ENCODE measurements at places on chromosomes 3 and 15.

GRCh38 chr15:75042730-75043508 is 19.5 kb downstream of the PPCDC start:
- peak; percentile 15 for DNase-seq

GRCh38 chr3:132448216-132448961 is 31.1 kb downstream of the DNAJC13 start:
- no peak for DNase-seq

GRCh38 chr3:56987238-56987895 is 73.1 kb upstream of the SPATA12 start:
- DNase-seq, result no peak

DNA sequence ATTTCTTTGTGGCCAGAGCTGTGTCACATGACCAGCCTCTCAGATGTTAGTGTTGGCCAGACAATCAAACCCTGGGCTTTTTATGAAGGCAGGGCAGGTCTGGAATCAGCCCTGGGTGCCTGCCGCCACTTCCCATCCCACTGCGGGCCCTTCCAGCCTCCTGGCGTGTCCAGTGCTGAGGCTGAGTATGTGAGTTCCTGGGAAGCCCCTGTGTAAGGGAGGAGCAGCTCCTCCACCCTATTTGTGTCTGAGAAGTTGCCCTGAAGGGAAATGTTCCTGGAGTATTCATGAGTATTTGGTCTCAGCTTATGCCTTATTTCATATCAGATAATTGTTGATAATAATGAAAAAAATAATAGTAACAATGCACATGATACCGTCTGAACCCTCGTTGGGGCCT is 190.1 kb downstream of the NSMCE3 start:
- DNase-seq, result no peak

GRCh38 chr15:52086011-52086786 is 26.4 kb downstream of the BCL2L10 start:
- DNase-seq, result no peak

GRCh38 chr3:139326707-139327106 is 17.1 kb upstream of the MRPS22 start:
- no peak for DNase-seq

DNA sequence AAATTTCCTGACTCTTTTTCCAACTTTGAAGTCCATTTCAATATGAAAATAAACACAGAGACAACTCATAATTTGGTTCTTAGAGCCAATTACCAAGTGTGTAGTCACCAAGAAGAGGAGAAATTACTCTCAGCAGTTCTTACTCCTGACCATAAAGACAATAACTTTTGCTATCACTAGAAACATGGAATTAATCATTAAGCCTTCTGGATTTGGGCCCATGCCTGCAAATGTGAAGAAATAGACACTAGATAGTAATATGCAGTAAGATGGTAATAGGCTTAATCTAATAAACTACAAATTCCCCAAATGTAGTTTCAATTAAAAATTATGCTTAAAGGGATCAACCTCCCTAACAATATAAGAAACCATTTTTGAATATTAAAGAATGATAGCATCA is 185.1 kb upstream of the AGTR1 start:
- no peak for DNase-seq

DNA sequence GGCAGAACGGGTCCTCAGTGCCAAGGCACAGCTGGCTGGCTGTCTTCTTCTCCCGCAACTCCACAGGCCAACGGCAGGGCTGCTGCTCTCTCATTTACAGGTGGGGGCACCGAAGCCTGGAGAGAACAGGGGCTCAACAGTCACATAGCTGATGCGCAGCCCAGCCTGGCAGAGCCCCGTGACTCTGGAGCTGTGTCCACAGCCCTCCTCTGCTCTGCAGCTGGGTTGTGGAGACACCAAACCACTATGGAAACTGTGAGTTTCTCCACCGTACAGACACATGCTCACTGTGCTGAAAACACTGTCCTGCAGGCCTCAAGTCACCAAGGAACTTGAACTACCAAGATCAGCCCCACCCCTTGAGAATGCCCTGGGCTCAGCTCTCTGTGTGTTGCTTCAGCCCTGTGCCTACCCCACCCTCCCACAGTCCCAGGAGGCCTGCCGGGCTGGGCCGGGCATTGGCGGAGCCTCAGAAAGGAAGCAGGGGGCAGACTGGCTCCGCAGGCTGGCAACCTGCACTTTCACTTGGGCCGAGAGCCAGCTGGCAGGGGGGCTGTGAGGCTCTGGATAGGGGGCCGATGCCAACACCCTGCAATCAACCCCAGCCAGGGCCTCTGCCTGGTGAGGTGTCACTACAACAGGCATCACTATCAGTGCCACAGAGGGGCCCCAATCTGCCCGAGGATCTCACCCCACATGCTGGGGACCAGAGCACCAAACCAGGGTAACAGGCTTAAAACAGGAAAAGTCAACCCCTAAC is 113.7 kb upstream of the RPL32 start:
- DNase-seq, result no peak

- no peak for DNase-seq
These were observed 32.1 kb upstream of the ALPK3 start for GRCh38 chr15:84785053-84785452.

GRCh38 chr15:63339006-63339766 is 42.5 kb downstream of the CA12 start:
- DNase-seq, result peak; percentile 17

DNA sequence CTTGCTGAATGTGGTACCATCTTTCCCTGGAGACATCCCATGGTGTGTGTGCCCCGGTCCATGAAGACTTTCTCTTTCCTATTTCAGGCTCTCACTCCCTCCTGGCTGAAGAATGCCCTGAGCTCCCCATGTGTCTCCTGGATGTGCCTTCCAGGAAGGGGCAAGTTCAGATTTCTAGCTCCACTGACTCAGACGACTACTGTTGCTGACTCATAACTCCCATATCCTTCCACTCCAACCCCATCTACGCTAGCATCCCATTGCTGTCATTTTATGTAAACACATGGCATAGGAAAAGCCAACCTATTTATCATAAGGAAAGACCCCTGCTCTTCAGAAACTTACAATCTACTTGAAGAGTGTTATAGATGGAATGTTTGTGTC is 95.0 kb downstream of the ADCY5 start:
- DNase-seq, result no peak

GRCh38 chr3:99521551-99521950 is 116.8 kb upstream of the COL8A1 start:
- DNase-seq, result no peak

DNA sequence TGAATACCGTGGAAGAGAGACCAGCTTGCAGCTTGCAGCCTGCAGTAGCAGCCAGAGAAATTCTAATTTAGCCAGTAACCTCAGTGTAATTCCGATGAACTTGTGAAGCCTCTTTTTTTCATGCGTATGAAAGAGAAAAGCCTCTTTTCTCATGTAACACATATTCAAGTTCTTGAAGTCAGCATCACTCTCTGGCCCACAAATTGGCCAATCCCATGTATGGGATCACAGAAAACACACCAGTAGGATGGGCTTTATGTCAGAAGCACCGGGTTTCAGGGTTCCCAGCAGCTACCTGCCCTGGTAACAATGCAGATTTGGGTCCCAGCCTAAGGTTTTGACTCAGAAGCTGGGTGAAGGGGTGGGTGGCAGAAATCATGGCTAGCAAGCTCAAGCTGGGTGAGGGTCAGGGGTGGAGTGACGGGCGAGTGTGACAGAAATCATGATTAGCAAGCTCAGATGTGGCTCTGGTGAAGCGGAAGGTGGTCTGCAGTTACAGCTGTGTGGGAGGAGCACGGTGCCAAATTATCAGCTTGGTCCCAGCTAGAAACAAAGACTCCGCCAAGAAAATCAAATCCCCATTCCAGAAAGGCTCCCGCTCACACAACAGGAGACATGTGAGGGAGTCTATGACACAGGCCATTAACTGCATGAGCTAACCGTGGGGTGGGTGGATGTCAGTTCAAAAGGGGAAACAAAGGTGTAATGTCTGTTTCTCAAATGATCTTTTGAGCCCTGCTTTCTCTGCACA is 86.6 kb downstream of the SNRK start:
- DNase-seq, result no peak

DNA sequence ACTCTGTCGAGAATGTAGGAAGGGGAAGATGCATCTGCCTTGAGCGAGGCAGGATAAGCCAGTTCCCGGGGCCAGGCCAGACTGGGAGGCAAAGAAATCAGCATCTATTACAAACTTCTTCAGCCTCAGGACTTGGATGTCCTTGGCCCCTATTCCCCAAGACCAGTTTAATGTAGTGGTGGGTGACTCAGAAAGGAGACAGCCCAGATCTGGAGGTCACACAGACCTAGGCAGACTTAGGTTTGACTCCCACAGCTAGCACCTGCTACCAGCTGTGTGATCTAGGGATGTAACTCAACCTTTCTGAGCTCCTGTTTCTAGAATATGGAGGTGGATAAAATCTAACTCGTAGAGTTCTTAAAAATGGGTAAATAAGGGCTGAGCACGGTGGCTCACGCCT is 409.5 kb upstream of the PROK2 start:
- no peak for DNase-seq

- DNase-seq, result no peak
These were observed 74.5 kb upstream of the SLC6A1 start for GRCh38 chr3:10918011-10918410.

GRCh38 chr3:109122690-109123089 is 4.8 kb upstream of the MORC1 start:
- no peak for DNase-seq

GRCh38 chr3:141681390-141681780 is 56.7 kb upstream of the RNF7 start:
- DNase-seq, result no peak

DNA sequence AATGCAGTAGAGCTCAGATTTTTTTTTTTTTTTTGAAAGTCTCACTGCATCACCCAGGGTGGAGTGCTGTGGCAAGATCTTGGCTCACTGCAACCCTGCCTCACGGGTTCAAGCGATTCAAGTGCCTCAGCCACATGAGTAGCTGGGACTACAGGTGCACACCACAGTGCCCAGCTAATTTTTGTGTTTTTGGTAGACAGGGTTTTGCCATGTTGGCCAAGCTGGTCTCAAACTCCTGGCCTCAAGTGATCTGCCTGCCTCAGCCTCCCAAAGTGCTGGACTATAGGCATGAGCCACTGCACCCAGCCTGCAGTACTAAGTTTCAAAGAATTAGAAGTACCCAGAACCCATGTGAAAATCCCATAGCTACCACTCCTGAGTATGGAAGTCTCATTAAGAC is 14.5 kb downstream of the TRIM59 start:
- no peak for DNase-seq

DNA sequence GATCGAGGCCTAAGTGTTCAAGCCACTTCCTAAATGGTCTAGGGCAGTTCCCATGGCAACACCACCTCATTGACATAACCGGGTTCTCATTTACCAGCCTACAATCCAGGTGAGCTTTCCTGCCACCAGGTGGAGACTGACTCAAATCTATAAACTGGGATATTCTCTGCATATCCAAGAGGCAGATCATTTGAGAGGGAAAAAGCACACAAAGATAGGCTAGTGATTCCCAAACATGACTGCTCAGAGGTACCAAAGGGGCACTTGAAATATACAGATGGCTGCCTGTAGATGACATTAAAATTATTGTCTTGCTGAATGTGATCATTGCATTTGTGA is 141.3 kb upstream of the PROK2 start:
- DNase-seq, result peak; percentile 29

GRCh38 chr3:79005084-79005483 is 762.7 kb downstream of the ROBO1 start:
- no peak for DNase-seq

GRCh38 chr3:180196658-180197057 is 159.9 kb upstream of the PEX5L start:
- DNase-seq, result no peak

- DNase-seq, result no peak
These were observed 198.0 kb downstream of the SV2B start for GRCh38 chr15:91298101-91298500.

- DNase-seq, result no peak
These were observed 177.9 kb upstream of the DPH6 start for GRCh38 chr15:35723852-35724251.

- DNase-seq, result peak; percentile 38
These were observed at the start of gene SNRK for GRCh38 chr3:43286115-43286840. Gene SNRK, plus strand, starts transcription at chr3:43286540. Its CDS starts 16,664 bp downstream, at chr3:43303204.

- DNase-seq, result no peak
These were observed 24.2 kb upstream of the PIAS1 start for GRCh38 chr15:68029959-68030358.

DNA sequence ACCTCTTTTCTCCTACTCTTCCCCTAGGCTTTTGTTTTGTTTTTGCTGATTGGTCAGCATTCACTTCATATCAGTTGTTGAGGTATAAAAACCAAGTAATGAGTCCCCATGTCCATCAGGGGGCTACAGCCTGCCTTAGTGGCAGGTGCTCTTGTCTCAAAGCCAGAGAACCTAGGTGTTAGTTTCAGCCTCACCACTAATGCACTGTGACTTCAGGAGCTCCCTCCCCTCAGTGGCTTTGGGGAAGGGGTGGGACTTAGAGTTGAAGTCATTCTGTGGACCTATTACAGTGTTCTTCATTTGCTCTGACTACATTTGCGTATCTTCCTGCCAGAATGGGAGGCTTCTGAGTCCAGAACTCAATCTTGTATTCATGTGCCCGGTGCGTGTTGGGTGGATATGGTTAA is 41.6 kb downstream of the NR2C2 start:
- peak; percentile 1 for DNase-seq

GRCh38 chr15:66505430-66505811 is 295 bp downstream of the ZWILCH start:
- DNase-seq, result peak; percentile 68

DNA sequence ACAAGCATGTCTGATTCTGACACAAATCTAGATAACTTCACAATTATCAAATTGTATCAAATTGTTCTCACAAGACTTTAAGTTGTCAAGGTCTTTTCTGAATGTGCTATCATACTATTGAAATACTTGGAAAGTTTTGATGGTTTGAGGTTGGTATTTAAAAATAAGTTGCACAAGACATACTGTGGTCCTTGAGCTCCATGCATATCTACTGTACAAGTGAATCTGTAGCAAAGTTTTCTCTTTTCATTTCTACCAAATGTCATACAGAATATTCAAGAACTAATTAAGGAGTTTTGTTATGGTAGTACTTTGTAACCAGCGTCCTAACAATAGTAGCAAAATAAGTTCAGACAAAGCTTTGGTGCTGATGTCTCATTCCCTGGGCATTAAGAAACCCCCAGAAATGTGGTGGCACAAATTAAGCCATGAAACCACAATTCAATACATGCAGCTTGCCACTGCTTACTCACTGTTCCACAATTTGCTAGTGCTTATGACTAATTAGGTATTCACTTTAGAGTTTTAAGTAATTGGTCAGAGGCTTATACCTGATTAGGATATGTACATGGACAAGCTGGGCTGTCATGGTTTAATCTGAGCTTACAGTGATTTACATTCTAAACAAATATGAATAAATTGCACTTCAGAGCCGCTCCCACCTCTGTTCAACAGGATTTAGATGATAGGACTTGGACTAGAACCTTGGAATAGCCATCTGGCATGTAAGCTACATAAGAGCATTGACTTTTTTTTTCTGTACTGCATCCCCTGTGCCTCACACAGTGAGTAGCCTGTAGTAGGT is 8.8 kb downstream of the TBC1D23 start:
- DNase-seq, result no peak

GRCh38 chr3:161818106-161818505 is 321.5 kb downstream of the OTOL1 start:
- no peak for DNase-seq

DNA sequence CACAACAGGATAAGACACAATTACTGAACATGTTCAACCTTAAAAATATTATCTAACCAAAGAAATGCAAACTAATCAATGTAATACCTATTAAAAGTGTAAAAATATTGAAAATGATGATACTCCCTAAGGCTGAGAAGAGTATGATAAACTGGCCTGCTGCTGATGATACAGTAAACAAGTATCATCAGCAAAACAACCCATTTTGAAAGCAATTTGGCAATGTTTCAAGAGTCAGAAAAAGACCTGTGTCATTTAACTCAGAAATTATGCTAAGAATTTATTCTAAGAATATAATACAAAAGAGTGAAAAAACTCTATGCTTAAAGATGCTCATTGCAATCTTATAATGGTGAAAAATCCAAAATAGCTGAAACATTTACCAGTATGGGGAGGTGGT is 22.1 kb downstream of the CCDC191 start:
- no peak for DNase-seq

All from SHP77 (cell line).